Amniotic stem cell (primary cell): ENCODE measurements at places on chromosomes 3 and 15.

DNA sequence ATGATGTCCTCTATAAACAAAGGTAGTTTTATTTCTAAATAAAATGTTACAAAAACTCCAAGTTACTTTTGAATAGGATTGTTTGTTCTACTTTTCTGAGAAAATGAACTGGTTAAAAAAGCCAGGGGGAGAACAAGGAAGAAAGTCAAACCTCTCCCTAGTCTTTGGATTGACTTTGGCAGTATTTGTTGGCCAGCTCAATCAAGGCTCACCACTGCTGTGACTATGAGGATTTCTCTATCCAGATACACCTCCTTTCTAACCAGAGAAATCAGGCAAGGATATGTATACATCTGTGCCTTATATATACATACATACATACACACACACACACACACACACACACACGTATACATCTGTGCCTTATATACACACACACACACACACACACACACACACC is 107.8 kb downstream of the FEZF2 start:
- no peak for DNase-seq

DNA sequence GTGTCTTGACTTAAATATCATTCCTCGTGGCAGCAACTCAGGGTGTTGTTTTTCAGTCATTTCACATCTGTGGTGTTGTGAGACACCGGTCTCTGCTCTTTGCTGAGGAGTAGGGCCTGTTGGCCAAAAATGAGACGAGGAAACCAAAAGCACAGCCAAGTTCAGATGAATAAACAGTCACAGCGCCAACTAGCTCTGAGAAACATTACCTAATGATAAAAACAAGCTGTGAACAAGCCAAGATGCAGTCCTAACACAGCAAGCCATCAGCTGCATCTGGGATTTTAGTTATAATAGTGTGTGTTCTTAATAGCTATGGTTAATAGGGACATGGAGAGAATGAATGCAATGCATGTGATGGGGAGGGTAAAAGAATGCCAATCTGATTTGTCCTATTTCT is 843.4 kb upstream of the DPPA4 start:
- DNase-seq, result no peak

DNA sequence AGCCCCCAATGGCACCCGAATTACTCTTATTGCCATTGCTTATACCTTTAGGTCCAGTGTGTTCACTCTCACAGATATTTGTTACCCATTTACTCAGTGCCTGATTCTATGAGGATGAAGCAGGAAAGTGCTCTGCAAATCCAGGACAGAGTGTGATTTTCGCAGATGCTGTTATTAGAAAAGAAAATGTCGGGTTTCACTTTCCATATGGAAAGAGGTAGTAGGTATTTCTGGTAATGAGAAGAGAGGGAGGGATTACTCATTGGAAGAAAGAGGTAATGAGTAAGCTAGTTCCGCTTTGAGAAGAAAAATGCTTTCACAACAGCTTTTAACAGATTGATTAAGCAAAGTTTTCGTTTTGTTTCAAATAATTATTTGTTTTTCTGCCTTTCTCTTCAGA is 336.3 kb upstream of the CFAP20DC start:
- DNase-seq, result no peak

GRCh38 chr15:92122259-92122658 is 268.8 kb downstream of the SLCO3A1 start:
- no peak for DNase-seq

DNA sequence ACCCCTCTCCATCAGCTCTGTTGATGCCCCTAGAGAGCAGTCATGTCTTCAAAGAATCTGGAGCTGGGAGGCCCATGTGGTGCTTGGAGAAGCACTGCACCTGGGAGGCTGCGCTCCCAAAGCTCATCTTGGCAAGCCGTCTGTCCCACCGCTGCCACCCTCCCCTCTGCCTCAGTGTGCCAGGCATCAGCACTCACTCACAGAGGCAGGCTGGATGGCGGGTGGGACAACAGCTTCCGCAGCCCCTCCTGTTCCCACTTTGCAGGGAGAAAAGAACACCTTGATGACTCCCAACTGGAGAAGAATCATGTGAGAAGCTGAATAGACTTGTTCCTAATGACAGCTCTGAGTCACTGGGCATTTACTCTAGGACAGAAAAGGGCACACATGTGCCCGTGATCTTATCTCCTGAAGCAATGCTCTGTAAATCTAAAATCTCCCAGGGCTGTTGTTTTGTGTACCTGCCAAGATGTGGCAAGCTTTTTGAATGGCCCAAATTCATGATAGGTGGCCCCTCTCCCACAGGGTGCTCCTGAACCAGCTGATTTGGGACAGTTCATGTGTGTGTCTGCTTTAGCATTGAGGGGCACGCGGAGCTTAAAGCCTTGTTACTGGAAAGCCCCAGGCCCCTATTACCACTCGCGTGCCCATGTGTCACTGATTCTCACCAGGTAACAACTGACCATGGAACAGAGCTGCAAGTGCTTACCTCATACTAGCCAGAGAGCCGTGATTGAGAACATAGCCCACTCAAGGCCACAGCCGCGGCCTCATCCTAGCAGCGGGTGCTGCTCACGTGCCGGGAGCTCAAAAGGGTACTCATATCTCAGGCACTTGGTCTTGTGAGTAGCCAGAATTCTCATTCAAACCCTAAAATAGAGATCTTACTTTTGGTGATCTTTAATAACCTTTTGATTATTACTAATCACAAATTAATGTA is 104.4 kb downstream of the DNAJB8 start:
- no peak for DNase-seq

GRCh38 chr3:176789281-176789705 is 408.0 kb downstream of the TBL1XR1 start:
- DNase-seq, result no peak

DNA sequence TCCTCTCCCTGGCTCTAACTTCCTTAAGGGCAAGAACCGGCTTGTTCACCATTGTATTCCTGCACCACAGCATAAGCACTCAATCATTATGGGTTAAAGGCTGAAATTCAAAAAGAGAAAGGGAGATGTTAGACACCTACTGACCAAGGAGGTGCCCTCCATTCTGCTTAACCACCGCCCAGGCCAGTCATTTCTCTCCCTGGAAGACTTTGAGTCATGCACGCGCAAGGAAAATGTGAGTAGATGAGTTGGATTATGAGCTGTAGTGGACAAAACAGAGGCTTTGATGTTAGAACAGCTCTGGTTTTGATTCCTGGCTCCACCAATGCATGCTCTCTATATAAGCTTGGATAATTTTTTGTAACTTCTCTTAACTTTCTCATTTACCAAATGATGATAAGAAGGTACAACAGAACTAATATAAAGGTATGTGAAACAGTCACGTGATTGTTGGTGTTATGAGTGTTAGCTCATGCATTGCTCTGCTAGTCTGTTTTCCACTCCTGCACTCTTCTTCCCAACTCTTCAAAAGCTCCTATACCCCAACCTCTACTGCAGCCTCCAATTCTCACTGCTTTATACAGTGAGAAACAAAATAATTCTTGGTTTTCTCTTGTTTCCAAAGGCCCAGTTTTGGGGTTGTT is 148.4 kb upstream of the ATP11B start:
- DNase-seq, result no peak

- DNase-seq, result no peak
These were observed 387.6 kb upstream of the CBLB start for GRCh38 chr3:106256249-106256957.

GRCh38 chr3:115098354-115099073 is 48.6 kb downstream of the ZBTB20 start:
- no peak for DNase-seq

DNA sequence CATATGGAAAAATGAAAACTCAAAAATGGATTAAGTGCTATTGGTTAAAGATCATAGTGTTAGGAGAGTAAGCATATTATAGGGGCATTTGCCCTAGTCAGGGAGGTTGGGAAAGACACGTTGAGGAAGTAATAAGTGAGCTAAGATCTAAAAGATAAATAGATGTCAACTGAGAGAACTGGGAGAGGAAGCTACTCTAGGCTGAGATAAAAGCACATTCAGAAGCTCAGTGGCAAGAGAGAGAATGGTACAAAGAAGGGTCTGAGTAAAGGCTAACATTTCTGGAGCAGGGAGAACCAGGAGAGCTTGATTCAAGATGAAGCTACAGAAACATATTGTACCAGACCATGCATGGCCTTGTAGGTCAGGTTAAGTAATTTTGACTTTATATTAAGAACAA is 63.9 kb downstream of the TRPC1 start:
- DNase-seq, result no peak

GRCh38 chr3:116256843-116257485 is 188.3 kb downstream of the LSAMP start:
- no peak for DNase-seq

- DNase-seq, result no peak
These were observed 1135.7 kb downstream of the IGSF11 start for GRCh38 chr3:117898722-117899522.

DNA sequence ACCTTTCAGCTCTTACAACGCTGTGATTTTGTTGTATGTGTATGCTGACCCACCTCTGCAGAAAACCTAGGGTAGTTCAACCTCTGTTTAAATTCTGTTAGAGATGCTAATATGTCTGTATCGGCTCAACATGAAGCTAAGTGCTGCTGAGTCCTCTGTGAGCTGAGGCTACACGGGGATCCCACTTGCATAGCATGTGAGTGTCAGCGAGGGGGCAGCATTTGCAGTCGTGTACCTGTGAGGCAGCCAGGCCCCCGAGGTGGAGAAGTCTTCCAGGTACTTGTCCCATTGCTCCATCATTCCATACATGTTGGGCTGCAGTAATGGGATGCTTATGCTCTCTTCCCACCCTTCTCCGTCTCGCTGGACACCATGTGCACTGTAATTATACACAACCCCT is 3.7 kb downstream of the MKRN2OS start:
- no peak for DNase-seq

DNA sequence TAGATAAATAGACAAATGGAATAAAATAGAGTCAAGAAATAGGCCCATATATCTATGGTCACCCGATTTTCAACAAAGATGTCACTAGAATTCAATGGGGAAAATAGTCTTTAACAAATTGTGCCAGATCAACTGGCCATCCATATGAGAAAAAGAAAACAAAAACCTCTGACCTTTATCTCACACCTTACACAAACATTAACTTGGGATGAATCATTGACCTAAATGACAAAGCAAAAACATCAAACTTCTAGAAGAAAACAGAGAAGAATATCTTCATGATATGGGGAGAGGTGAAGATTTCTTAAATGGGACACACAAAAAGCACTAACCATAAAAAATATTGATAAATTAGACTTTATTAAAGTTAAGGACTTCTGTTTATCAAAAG is 31.9 kb downstream of the ITGA11 start:
- no peak for DNase-seq

DNA sequence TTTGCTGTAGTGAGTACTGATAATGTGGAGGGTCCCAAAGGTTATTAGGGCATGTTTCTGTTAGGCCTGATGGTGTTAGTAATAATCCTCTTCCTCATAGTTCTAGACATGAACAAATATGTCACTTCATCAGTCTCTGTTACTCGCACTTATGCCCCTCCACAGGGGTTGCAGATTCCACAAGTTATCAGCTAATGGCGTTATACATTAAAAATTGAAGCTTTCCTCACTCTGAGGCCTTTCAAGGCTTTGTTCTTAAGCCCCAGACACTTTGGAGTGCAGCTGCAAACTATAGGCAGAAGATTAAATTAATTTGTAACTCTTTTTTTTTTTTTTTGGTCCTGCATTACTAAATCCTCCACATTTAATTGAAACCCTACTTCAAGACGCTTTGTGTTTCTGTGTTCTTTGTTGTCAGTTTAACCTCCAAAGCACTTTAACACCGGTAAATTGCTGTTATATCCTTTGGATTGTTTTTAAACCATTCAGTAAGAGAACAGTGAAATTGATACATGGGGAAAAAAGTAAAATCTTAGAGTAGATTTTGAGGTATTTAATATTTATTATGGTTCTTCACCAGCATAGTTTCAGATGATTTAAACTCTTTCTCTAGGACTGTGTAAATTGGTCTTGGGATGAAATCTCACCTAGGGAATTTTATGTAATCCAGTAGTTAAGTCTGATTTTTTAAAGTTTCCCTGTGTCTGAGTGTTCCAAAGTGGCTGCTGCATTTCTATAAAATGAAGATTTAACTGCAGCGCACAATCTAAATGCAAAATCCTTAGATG is 103.1 kb upstream of the SKOR1 start:
- DNase-seq, result no peak

GRCh38 chr15:82186719-82187406 is 75.7 kb downstream of the EFL1 start:
- no peak for DNase-seq

DNA sequence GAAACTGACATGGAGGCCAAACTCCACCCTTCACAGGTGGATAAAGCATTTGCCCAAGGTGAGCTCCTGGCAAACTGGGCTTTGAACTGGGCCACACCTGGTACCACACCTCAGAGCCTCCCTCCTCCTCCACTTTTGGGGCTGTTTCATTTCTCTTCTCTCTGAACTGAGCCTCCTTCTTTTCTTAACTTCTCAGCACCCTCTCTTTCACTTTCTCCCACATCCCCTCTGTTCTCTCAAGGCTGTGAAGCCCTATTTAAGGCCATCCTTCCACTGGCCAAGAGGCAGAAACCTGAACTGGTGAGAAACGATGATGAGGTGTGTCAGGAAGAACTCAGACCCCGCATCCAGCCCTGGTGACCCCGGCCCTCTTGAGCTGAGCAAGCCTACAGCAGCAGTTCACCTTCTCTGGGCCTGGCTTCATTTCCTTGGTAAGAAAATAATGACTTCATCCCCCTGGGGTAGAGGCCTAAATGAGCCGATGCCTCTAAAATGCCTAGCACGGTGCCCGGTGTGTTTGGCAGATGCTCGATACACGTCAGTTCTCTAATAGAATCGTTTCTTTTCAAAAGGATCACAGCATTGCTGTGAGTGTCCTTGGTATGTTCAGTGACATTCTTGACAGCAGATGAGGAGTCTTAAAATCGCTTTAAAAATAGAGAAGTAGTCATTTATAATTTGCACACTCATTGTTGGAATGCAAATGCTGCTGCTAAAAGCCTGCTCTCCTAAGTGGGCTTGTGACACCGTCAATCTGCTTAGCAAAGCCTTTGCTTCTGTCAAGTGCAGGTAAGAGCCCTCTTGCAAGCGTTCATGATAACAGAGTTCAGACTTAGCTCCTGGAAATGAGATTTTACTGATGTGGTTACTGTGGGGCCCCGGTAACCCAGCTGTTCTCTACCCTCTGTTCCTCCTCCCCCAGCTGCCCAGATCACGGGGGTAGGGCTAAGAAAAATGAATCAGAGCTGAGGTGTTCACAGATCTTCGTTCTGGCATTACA is 97.7 kb upstream of the ATP2B2 start:
- no peak for DNase-seq

DNA sequence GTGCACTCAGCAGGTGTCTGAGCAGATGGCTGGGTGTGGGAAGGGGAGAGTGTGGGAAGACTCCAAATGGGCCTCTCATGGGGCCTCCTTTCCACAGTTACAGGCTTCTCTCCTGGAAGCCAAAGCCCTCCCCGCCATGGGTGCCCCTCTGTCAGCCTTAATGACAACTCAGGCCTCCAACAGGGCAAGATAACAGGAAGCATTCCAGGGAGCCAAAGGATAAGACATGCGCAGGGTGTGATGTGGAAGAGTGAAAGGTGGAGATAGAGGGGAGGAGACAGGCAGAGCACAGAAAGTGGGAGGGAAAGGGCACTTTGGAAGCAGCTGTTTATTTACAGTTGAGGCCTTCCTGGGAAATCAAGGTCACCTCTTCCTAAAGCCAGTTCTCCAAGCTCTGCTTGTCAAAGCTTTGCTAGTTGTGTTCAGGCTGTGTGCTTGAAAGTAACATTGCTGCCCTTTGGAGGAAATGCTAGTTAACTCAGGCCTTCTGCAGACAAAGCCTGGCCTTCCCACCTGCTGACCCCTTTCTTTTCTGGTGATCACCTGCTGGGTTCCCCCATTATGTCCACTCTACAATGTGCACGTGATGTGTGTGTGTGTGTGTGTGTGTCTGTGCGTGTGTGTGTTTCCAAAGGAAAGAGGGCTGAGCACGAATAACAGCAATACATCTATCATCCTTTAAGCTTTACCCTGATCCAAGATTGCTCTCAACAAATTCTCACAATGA is 35.2 kb upstream of the SMAD3 start:
- DNase-seq, result no peak
